Midbrain (tissue), 1 donor: ENCODE measurements at places on chromosomes 1 and 21.

DNA sequence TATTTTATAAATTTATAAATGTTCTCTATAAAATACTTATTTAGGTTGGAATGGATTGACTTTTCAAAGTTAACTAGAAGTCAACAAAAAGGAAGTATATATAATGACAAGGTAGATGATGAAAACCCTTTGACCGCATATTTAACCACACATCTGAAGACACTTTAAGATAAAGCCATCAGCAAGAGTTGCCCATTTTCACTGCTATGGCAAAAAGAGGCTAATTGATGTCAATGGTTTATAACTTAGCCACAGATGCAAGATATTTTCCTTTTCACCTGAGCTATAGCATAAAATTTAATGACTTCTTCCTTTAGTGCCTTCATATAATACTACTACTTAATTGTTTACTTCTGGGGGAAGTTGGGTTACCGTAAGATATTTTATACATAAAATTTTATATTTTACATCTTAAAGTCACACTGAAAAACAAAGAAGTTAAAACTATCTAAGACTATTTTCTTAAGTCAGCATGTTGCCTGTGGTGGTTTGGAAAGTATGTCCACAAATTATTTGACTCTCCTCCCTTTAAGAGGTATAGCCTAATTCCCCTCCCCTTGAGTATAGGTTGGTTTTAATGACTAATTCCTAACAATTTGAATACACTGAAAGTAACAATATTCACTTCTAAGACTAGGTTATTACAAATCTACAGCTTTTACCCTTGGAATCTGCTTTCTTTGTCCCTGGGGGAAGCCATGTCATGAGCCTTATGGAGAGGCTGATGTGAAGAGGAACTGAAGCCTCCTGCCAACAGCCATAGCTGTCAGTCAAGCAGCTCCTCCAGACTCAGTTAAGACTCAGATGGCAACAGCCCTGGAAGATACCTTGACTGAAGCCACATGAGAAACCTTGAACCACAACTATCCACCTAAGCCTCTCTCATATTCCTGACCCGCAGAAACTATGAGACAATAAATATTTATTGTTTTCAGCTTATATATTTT, 40.3 kb upstream of the LRRC8B start:
- no peak for DNase-seq

GRCh38 chr1:67711855-67712212, 26.8 kb downstream of the GADD45A start:
- no peak for DNase-seq

- no peak for DNase-seq
Observed at GRCh38 chr1:53959664-53960250, 13.6 kb downstream of the LRRC42 start.

- no peak for DNase-seq
Observed at GRCh38 chr1:195195423-195196057, 1412.7 kb downstream of the KCNT2 start.

DNA sequence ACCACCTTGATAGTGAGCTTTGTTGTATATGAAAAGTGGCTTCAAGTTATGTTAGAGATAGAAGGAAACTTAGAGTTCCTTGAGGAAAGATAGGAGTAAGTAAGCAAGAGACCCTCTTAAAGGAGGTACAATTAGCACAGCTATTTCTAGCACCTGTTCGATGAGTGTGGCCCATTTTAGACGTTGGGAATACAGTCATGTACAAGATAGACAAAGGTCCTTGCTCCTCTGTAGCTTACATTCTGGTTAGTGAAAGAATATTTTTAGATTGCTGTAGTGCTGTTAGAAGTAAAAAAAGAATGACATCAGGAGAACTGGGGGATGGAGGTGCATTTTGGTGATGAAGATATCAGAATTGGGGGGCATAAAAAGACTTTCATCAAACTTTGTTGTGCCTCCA, 47.5 kb downstream of the MRPS6 start:
- DNase-seq: no peak

GRCh38 chr1:226417830-226418546, 10.1 kb upstream of the PARP1 start:
- no peak for DNase-seq

GRCh38 chr1:67684526-67685066, 405 bp upstream of the GADD45A start:
- DNase-seq: peak; percentile 32

DNA sequence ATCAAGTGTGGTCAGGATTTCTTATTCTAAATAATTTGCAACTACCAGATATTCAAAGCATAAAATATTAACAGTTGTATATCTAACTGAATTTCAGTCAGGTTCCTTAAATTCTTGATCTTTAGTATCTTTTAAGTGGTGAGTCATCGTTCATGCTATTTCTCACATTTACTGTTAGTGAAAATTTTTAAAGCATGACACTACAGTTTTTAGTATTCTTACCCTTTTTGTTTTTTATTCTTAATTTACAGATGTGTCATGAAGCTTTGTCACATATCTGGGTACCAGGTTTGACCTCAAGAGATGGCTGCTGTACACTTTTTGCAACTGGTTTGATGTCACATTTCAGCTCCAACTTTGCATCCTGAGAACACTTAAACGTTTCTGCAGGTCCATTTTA, 12.7 kb downstream of the AKIRIN1 start:
- no peak for DNase-seq

- DNase-seq: no peak
Observed at GRCh38 chr1:240193679-240194078, 102.0 kb downstream of the FMN2 start.

- no peak for DNase-seq
Observed at GRCh38 chr1:17553975-17554700, 14.6 kb downstream of the ARHGEF10L start.

DNA sequence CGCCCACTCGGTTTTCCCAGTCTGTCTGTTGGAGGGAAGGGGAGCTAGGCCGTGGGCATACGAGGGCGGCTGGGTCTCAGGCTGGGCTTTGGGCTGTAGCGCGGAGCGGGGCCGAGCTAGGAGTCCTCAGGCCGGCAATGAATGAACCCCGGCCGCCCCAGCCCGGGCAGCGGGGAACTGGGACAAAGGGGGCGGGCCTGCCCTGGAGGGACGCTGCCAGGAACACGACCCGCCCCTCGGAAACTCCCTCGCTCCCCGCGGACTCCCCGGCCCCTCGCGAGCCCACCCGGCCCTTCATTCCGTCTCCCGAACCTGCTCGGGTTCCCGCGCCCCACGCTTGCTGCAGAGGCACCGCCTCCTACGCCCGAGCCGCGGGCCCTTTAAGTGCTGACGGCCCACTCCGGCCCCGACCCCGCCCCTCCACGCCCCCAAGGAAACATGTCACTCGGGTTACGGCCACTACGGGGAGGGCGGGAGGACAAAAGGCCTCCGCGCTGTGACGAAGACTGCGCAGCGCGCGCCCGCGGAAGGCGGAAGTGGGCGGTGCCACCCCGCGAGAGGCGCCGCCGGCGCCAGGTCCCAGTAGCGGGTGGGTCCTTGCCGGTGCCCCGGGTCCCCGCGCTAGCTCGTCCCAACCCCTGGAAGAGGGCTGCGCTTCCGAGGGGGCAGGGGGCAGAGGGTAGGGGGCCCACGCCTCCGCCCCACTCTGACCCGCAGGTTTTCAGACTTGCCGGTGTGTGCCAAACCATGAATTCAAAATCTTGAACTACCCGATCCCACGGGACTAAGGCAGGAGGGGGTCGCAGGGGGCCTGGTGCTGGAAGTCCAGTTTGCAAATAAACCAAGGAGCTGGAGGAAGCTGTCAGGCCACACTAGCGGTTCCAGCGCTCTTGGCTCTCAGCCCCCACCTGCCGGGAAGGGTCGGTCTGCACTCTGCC, at the start of gene GALE:
GALE (minus strand) TSS at position 355 of the 938 bp plus-strand sequence. CDS start 1,747 bp downstream, outside the sequence.
- peak; percentile 95 for DNase-seq

DNA sequence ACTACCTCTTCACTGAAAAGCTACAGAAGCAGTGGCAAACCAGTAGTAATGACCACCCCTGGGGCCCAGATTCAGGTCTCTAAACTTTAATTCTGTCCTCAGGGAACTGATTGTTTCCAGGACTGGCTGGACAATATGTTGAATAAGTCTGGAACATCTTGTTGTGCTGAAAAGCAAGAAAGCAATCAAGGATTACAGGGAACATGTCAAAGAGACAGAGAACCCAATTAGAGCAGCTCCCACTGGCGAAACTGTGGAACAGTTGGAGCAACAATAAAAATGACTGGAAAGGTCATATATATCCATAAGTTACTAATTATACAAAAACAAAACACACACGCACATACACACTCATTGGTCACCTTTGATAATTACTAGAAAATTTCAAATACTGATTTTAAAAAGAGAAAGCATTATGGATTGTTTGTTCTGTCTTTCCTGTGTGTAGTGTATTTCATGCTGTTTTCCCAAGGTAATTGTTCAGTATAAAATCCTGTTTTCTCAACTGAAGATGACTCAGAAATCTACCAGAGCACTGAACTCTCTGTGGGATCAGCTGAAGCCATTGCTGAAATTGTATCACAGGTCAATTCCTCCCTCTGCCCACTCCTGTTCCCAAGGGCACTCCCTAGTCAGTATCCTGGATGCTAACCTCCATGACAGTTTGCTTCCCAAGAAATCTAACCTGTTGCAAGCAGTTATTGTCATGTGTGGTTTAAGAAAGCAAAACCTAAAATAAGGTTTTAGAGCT, 83.6 kb upstream of the RGS1 start:
- no peak for DNase-seq

GRCh38 chr1:88441022-88441421, 243.1 kb upstream of the PKN2 start:
- DNase-seq: no peak

DNA sequence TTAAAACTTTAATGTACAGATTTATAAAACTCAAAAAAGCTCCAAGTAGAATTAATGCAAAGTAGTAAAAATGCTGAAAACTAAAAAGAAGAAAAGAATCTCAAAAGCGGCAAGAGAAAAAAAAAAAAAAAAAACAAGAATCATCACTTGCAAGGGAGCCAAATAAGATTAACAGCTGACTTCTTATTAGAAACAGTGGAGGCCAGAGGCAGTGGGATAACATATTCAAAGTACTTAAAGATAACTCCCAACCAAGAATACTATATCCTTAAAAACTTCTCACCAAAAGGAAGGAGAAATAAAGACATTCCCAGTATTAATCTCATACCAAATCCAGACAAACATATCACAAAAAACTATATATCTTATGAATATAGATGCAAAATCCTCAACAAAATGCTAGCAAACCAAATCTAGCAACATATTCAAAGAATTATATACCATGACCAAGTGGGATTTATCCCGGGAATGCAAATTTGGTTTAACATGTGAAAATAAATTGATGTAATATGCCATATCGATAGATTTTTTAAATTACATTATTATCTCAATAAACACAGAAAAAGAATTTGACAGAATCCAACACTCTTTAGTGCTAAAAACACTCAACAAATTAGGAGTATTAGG, 62.7 kb downstream of the CAMK2N1 start:
- DNase-seq: no peak
